ENCODE measurements at places on chromosomes 1 and 21.

DNA sequence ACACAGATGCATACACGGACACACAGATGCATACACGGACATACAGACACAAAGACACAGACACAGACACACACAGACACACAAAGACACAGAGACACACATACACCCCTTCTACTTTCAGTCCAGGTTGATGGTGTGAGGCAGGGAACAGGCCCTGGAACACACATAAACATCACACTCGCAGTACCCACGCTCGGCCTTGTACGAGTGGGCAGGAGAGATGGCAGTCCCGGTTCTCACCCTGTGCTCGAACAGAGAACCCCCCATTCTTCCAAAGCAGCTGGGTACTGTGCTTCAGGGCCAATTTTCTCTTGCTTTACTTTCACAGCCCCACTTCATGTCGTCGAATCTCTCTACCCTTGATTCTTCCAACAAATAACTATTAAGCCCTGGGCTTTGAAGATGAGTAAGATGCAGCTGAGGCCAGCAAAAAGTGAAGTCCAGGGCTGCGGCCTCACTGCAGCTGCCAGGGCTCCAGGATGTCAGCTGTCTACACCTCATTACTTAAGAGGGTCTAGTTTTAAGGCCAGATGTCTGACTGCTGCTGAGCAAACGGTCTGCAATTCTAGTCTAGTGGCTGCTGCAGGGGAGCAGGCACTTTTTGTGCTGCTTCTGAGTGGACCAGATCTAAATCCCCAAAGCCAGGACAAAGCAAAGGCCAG, 90.1 kb downstream of the PGBD5 start:
- no peak for DNase-seq

GRCh38 chr1:66752000-66752592, at the start of gene DYNLT5:
TSS of gene DYNLT5 (plus strand) at chr1:66752459. CDS start at chr1:66754659, 2,200 bp downstream.
- no peak for DNase-seq

DNA sequence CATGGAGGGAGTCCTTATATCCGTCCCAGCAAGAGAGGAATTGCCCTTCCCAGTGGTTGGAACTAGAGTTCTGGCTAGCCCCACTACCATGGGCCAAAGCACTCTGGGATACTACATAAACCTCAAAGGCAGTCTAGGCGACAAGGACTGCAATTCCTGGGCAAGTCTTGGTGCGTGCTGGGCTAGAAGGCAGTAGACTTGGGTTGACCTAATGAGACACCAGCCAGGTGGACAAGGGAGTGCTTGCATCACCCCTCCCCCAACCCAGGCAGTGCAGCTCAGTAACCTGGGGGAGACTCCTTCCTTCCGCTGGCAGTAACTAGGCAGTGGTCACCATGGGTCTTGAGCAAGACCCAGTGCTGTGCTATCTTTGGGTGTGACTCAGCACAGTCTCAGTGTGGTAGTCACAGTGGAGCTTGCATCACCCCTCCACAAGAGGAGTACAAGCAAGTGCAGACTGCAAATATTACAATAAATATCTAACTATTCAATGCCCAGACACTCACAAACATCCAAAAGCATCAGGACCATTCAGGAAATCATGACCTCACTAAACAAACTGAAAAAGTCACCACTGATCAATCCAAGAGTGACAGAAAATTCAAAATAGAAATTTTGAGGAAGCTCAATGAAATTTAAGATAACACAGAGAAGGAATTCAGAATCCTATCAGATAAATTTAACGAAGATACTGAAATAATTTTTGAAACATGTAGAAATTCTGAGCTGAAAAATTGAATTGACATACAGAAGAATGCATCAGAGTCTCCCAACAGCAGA, 84.7 kb upstream of the LYPLAL1 start:
- no peak for DNase-seq

- no peak for DNase-seq
These were observed 1.0 kb downstream of the SH3BP5L start for GRCh38 chr1:248824701-248825100.

GRCh38 chr21:45135868-45136267, 61.5 kb downstream of the ADARB1 start:
- no peak for DNase-seq

- no peak for DNase-seq
These were observed 217.0 kb downstream of the RWDD3 start for GRCh38 chr1:95451054-95451453.

- no peak for DNase-seq
These were observed 79.3 kb downstream of the DISP3 start for GRCh38 chr1:11558276-11558675.

DNA sequence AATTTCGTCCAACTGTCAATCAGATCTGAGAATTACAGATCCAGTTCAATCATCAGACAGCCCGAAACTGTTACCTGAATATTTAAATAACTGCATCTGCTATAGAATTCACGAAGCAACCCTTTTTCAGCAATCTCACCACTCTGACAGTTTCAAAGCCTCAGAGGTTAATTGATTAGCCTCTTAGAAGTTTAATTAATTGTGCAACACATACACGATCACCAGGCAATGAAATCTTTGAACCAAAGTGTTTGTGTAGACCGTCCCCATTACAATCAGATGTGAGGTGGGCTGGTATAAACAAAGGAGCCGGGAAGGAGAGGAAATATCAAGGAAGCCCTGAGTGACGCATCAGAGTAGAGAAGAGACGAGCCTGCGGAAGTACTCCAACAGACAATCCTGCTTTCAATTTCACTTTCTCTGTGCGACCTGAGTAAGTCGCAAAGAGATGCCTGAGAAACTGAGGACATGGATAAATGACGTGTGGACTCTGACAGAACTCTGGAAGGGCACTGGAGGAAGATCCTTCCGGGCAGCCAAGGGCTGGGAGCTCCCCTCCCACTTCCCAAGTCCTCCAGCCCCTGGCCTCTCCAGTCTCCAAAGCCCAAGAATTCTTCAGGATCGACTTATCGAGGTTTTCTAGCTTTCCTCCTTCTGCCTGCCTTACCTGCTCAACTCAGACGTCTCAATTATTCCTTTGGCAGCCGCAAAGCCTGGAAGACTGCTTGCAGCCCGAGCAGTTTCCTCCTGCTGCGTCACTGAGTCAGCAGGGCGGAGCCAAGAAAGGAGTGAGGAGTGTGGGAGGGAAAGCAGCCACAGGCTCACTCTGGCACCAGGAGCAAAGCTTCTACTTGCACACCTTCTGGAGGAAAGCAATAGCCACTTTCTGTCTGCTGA, at the start of gene RNASEL:
TSS of gene RNASEL (minus strand) at position 757 of the 897 bp plus-strand sequence. CDS start 2,450 bp downstream, outside the sequence.
- DNase-seq: peak; percentile 54

DNA sequence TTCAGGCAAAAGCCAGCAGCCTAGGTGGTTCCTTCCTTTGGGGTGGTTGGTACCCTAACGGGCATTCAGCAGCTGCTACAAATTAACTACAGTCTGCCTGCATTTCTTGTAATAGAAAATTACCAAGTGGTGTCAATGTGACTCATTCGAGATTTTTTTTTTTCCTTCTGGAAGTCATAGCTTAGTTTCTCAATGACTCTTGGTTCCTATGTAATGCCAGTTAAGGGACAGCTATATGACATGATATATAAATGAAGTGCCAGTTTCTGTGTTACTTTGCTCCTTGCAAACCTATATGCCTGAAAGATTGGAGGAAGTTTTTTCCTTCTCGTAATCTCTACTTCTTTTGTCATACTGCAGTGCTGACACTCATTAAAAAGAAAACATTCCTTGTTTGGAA, 2.6 kb downstream of the MGST3 start:
- no peak for DNase-seq

- DNase-seq: no peak
These were observed 7.5 kb upstream of the FMO3 start for GRCh38 chr1:171083222-171083621.

- no peak for DNase-seq
These were observed 93.6 kb upstream of the ACTRT2 start for GRCh38 chr1:2927393-2928360.

DNA sequence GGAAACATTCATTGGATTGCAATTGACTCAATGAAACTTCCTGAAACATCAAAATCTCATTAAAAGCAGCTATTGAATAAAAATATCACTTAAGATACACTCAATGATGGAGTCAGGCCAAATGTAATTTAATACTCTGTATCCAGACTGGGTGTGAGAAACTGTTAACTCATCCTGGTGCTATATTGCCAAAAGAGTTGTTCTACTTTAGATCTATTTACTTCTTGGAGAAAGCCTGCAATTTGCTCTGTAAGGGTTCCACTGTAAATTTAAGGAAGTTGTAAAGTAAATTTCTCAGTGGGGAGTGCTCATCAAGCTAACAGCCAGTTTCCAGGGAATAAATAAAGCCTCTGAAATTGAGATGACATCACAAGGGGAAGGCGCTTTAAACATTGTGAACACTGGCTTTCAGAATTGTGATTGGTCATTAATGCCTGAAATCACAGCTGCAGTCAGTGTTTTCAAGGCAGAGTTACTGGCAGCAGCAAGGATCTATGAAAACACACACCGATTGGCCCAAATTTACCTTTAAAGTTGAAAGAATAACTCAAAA, 91.4 kb downstream of the OLFM3 start:
- no peak for DNase-seq

DNA sequence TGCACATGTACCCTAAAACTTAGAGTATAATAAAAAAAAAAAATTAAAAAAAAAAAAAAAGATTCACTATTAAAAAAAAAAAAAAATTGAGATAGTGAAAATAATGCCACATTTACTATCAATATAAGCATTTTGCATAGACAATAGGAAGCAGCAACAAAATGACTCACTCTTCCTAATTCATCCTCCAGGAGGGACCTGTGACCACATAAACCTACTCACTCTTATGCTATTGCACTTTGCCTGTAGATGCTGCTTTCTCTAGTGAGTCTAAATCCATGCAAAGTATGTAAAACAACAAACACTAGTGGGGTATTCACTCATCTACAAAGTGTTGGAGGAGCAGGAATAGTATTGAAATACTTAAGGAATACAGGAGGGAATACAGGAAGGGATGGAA, 2.9 kb downstream of the OR10J5 start:
- DNase-seq: no peak

GRCh38 chr1:36111151-36111550, 13.9 kb downstream of the COL8A2 start:
- no peak for DNase-seq

DNA sequence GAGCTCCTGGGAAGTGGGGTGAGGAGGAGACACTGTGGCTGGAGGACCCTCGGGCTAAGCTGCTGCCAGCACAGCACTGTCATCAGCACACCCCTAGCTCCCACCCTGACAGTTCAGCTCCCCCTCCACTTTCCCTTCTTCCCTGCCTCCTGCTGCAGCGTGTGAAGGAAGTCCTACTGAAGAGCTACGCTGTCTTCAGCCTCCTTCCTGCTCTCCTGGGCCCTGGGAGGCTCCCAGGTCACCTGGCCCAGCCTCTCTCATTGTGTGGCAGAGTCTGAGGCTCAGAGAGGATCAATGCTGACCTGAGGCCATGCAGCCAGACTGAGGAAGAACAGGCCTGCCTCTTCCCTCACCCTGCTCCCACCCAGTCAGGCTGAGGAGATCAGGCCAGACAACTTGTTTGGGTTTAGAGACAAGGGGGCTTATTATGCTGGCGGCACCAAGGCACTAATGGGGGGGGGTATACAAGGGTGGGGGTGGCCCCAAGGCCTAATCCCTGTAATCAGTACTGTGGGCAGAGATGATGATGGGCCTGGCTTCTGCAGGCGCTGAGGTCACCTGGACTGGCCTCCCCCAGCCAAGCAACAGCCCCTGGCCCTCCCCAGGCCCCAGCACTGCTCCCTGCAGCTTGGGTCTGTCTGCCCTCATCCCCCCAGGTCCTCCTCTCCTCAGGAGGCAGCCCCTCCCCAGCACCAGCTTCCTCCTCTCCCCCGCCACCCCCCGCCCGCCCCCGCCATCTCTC, 9.1 kb downstream of the NES start:
- no peak for DNase-seq

- DNase-seq: no peak
These were observed 96.8 kb upstream of the C1orf21 start for GRCh38 chr1:184289825-184290550.

DNA sequence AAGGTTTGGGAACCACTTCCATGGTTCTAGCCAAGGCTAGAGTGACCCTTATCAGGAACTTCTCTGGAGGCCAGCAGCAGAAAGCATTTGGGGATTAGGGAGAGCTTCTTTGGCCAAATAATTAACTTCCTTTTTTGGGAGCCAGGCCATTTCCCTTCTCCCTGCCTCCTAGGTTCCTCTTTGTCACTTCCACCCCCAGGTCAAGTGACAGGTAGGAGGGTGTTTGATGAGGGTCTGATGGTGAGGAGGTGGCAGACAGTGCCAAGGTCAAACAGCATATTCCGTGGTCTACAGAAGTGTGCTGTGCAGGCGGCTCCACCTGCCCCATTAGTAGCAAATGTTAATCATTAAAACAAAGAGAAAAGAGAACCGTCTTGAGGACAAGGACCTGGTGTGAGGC, 1.9 kb upstream of the KCNA10 start:
- DNase-seq: no peak

DNA sequence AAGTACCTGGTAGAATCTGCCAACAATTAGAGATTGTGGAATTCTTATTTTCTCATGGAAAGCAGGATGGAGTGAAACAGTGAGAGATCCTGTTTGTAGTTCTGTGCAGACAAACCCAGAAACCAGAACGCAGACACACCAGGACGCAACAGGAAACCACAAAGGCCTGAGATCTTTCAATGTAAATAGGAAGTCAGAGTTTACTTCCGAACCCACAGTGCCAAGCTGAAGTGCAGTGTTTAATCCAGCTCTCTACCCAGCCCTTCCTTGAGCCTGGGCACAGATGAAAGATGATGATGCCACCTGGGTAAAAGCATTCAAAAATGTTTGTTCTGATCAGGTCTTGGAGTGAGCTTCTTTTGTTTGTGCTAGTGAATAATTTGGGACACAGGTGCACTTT, 244.2 kb upstream of the HOOK1 start:
- peak; percentile 12 for DNase-seq

All from activated naive CD8-positive, alpha-beta T cell treated with anti-CD3 and anti-CD28 coated beads for 36 hours (primary cell).